ENCODE measurements at places on chromosomes 11 and 22.

DNA sequence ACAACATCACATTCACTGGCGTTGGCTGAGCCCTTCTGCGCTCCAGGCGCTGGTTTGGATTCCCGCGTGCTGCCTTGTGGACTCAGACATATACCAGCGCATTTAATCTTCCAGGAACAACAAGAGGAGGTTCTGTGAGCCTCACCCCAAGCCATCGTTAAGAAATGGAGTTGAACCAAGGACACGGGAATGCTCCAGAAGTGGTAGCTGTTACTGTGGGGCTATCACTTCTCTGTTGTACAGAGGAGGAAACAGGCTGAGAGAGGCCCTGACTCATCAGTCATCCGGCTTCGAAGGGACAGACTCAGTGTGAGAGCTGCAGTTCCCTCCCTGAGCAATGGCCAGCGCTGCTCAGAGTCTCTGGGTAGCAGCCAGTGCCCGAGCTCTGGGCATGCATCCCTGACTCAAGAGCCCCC is 291.3 kb downstream of the TBC1D22A start:
- DNase-seq: no peak

DNA sequence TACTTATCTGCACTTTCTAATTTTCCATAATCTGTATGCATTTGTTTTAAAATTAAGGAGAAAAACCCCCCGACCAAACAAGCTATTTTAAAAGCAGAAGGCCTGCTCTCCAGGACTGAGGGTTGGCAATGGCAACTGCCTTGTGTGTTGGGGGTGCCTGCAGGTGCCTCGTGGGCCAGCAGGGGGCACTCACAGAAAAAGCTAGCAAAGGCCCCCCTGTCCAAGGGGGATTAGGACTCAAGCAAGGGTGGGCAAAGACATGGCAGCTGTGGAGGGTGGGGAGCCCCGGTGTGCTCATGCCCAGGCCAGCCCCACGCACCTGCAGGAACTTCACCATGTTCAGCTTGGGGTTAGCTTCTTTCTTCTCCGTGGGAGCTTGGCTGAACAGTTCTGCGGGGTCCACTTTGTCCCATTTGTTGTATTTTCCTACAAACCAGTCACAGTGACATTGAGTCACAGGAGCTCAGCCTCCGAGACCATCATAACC is 10.3 kb downstream of the TOP3B start:
- no peak for DNase-seq

DNA sequence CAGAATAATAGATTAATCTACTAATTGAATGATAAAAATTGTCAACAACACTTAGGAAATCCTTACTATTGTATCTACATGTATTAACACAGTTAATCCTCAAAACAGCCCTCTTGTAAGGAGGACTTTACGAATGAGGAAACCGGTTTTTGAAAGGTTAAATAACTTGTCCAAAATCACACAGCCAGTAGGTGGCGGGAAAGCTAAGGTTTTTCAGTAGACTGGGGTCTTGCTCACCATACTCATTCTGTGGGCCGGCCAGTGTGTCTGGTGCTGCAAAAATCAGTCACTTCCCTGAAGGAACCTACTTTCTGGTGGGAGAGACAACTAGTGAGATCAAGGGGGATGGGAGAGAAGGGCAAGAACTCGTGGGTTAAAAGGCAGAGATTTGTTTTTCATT is 3.8 kb downstream of the DCPS start:
- DNase-seq: no peak

DNA sequence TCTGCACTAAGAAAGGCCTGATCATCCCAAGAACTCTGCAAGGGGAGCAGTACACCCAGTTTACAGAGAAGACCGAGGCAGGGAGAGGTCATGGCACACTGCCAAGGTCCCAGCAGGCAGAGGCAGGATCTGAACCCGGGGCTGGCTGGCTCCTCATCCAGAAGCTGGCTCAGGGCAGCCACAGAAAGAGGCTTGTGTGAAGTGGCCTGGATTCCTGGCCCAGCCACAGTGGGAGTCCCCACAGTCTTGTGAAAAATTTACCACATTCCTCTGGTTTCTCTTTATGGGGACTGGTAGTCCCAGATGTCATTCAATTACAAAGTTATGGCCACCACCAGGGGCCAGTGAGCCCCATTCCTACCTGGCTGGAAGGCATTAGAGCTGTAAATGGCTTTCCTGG is 440.5 kb downstream of the MIAT start:
- no peak for DNase-seq

GRCh38 chr11:73404506-73405145 is 28.4 kb downstream of the RELT start:
- DNase-seq: no peak

GRCh38 chr11:67356387-67356863 is 3.1 kb upstream of the POLD4 start:
- DNase-seq: no peak

GRCh38 chr11:33582636-33583325 is 117.8 kb downstream of the C11orf91 start:
- no peak for DNase-seq

GRCh38 chr11:65541093-65541982 is 16.5 kb downstream of the SCYL1 start:
- DNase-seq: no peak

- no peak for DNase-seq
These were observed 6.7 kb downstream of the INCENP start for GRCh38 chr11:62130283-62131169.

- no peak for DNase-seq
These were observed 609.9 kb downstream of the CNTN5 start for GRCh38 chr11:99630629-99631028.

Data from esophagus squamous epithelium (tissue), 5 donors.